ENCODE measurements at places on chromosomes 7 and 10. TPM values are rescaled to one million over a fixed set of nuclear protein-coding genes. Genes with fewer than 3 reads are reported as not detected.

The MUC12 gene
- not detected for total RNA-seq

DNA sequence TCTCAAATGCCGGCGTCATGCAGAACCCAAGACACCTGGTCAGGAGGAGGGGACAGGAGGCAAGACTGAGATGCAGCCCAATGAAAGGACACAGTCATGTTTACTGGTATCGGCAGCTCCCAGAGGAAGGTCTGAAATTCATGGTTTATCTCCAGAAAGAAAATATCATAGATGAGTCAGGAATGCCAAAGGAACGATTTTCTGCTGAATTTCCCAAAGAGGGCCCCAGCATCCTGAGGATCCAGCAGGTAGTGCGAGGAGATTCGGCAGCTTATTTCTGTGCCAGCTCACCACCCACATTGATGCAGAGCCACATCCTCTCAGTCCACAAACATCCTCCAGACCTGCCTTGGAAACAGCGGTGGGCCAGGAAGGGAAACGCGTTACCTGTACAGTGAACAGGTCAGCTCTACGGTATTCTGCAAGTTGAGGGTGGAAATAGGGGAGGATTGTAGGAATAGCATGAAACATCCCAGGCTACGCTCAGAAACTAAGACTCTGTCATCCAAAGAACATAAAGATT is 133.1 kb upstream of the PRSS1 start:
- H3K27ac ChIP-seq: no peak overlapping the region
- no peaks in the 10 kb centered on the region for H3K4me1 ChIP-seq
- no peaks in the 10 kb centered on the region for H3K27me3 ChIP-seq
- no peaks in the 10 kb centered on the region for H3K36me3 ChIP-seq
- no peak for DNase-seq

DNA sequence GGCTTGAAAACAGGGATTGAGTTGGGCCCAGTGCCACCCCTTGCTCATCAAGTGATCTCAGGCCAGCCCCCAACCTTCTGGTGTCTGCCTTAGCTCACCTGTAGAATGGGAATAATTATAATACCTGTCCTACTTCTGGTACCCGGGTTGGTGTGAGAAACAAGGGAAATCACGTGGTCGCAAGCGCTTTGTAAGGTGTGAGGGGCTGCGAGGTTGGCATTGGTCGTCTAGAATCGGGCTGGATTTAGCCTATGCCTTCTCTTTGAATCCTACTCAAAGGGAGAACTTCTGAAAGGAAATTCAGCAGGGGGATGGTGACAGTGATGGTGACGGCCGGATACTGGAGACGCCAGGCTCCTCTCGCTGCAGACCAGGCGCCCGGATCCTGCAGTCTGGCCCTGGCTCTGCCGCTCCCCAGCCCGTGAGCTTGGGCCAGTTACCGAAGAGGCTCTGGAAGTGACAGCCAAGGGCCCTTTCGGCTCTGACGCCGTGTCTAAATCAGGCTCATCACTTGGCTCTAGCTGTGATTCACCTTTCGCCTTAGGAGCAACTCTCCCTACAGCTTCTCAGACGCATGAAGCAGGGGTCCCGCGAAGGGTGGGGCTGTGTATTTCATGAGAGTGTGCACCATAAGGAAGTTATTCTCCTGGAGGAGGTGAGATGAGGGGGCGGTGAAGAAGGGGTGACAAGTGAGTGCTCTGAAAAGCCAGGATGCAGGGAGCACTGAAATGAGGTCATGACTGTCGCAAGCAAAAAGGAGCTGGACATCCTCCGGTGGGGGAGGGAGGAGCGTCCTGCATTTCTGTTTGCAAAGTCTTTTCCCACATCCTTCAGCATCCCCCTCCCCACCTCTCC is 4.0 kb upstream of the CREB5 start:
- no peaks in the 10 kb centered on the region for H3K36me3 ChIP-seq
- peaks cover 14% of the 10 kb centered on the region for H3K4me1 ChIP-seq
- peak; percentile 67 for DNase-seq

GRCh38 chr10:71537125-71537524 is 140.4 kb downstream of the CDH23 start:
- H3K27me3 ChIP-seq: no peaks in the 10 kb centered on the region
- no peak overlapping the region for H3K27ac ChIP-seq
- no peak for DNase-seq
- H3K36me3 ChIP-seq: no peaks in the 10 kb centered on the region
- no peak overlapping the region for H3K4me3 ChIP-seq

DNA sequence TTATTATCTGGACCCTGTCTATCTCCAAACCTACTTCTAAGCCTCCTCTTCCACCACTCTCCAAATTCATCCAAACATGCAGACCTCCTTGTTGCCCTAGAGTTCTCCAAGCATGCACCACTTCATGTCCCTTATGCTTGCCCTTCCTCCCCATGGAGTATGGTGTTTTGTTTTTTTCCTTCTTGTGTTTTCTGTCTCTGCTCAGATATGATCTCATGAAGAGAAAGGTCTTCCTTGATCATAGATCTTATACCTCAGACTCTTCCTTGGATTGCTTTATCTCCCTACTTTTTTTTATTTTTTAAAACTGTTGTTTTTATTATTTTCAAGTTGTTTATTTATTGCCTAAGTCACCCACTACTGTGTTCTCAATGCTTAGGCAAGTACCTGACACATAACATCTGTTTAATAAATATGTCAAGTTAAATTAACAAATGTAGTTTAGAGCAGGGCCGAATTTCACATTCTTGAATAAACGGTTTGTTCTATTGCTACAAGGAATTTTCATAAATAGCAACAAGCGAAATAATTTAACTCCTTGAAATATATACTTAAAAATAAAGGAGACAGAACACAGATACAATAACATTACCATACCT is 84.5 kb downstream of the HGF start:
- H3K27me3 ChIP-seq: no peaks in the 10 kb centered on the region
- no peak overlapping the region for H3K4me3 ChIP-seq
- H3K4me1 ChIP-seq: no peaks in the 10 kb centered on the region
- no peak for DNase-seq
- no peaks in the 10 kb centered on the region for H3K36me3 ChIP-seq
- no peak overlapping the region for H3K27ac ChIP-seq

GRCh38 chr10:69655124-69655867 is 25.2 kb downstream of the FAM241B start:
- no peak for DNase-seq
- no peaks in the 10 kb centered on the region for H3K36me3 ChIP-seq
- peaks cover 10% of the 10 kb centered on the region for H3K4me1 ChIP-seq
- no peaks in the 10 kb centered on the region for H3K27me3 ChIP-seq
- no peak overlapping the region for H3K4me3 ChIP-seq

DNA sequence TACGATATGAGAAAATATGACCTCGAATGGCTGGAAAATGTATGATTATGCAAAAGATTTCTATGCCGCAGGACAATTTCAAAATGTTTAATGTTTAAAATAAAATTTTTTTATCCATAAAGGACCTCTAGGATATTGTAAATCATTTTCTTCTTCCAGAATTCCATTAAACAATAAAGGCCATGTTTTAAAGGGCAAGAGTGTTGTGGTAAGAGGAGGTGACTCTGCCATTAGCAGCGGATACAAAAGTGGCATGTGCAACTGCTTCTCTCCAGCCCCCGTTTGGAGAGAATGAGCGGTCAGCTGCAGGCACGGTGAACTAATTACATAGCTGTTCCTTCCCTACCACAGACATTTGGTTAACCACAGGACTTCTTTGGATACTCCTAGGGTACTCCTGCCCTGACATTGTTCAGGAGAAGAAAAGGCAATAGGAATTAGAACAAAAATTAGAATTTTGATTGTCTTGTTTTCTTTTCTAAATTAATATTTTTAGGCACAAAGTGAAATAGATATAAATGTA is 63.8 kb downstream of the HBP1 start:
- no peak for DNase-seq
- H3K27me3 ChIP-seq: no peaks in the 10 kb centered on the region
- H3K27ac ChIP-seq: no peak overlapping the region
- H3K4me3 ChIP-seq: no peak overlapping the region
- H3K4me1 ChIP-seq: peaks cover 10% of the 10 kb centered on the region

The NKX1-2 gene
- total RNA-seq: not detected

The TBC1D12 gene
- 5.1 TPM for total RNA-seq

GRCh38 chr10:80322711-80323110 is 33.3 kb upstream of the MAT1A start:
- H3K4me3 ChIP-seq: no peak overlapping the region
- no peak overlapping the region for H3K27ac ChIP-seq
- no peaks in the 10 kb centered on the region for H3K27me3 ChIP-seq
- no peak for DNase-seq
- H3K4me1 ChIP-seq: no peaks in the 10 kb centered on the region

DNA sequence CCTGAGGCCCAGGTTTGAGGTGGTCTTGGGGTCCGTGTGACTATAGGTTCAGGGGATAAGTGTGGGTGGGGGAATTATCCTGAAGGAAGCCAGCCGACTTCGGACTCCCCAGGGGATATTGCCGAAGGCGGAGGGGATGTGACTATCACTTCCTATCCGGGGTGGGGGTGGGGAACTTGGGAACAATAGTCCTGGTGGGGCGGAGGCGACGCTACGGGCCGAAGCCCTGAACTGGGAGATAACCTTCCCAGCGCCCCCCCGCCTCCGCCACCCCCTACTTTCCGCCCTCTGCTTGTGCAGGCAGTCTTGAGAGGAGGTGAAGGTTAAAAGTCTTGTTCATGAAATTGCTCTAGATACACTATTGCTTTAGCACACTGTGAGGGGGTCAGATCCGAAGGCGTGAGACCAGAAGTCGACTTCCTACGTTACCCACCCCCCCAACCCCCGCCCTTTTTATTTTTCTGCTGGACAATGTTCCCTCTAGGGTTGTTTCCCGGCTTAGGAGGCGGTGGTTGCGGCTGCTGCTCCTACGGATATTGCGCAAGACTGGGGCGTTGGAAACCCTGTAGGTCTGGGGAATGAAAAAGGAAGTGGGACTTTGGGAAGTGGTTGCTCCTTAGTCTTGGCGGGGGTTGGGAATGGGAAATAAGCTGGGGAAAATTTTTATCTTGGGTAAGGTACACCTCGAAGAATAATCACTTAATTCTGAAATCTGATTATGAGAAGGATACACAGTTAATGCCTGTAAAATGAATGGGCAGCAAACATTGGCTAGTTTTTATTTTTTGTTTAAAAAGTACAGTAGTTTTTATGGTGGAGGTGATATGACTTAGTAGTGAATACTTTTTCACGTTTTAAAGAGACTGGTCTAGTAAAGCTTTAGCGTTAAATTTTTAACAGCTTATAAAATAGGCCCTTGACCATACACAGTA is 1.5 kb downstream of the PTPN12 start:
- H3K36me3 ChIP-seq: no peaks in the 10 kb centered on the region
- H3K4me1 ChIP-seq: peaks cover 31% of the 10 kb centered on the region
- peak; percentile 91 for DNase-seq

The HGF gene
- 3.7 TPM for total RNA-seq

DNA sequence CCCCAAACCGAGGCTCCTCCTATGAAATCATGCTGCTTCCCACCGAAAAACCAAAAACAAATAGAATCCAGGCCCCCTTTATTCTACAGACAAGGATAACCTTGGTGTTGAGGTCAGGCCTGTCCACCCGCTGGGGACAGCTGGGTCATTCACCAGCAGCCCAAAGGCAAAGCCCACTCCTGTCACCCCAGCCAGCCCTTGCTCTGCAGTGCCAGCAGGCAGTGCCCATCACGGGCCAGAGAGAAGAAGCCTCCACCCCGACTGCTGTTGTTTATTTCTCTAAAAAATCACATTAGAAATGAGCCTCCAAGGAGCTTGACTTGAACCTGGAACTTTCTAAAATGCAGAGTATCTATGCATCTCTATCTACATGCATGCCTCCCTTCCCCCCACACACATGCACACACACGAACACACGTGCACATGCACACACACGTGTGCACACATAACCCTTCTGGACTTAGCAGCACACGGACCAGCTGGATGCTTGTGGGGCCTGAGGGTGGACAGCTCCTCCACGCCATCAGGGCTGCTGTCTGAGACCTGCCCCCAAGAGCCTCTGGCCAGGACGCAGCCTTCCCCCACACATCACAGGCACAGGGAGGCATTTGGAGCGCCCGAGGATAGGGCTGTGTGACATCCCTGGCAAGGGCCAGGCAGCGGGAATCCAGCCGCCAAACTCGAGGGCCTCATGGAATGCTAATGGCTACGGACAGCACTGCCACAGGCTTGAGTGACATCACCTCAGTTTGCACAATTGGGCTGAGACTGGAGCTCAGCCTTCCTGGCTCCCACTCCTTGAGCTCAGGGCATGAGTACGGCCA is 22.8 kb downstream of the PRKAG2 start:
- no peaks in the 10 kb centered on the region for H3K4me1 ChIP-seq
- H3K4me3 ChIP-seq: no peak overlapping the region
- no peaks in the 10 kb centered on the region for H3K27me3 ChIP-seq
- H3K36me3 ChIP-seq: no peaks in the 10 kb centered on the region
- peak; percentile 75 for DNase-seq

DNA sequence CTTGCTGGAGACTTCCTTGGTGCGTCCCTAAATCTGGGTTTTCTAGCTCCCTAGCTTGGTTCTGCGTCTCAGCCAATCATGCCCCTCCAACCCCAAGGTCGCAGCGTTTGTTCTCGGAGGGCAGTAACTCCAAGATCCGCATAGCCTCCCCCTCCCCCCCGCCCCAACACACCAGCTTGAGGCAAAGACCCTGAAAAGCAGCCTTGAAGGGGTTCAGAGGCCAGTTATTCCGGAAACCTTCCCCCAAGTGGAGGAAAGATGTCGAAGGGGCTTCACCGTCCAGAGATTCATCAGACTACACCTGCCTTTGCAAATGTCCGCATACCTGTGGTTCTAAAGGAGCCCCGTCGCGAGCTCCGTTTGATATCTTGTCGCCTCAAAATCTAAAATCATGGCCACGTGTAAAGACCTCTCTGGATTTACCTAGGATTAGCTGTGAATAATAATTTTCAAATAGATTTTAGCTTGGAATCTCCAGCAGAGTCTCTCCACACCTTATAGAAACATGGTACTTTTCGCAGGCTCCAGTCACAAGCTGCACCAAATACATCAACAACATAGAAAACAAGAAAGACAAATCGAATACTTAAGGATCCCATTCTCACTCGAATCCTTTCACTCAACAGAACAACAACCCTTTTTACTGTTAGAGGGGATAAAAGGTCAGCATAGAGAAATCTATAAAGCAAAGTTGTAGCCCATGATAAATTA is 7.9 kb downstream of the DLX6 start:
- DNase-seq: no peak
- H3K4me1 ChIP-seq: peaks cover 14% of the 10 kb centered on the region
- H3K4me3 ChIP-seq: no peak overlapping the region
- H3K36me3 ChIP-seq: no peaks in the 10 kb centered on the region
- peaks cover 26% of the 10 kb centered on the region for H3K27me3 ChIP-seq

- DNase-seq: no peak
- H3K27me3 ChIP-seq: no peaks in the 10 kb centered on the region
- H3K4me3 ChIP-seq: no peak overlapping the region
- no peak overlapping the region for H3K27ac ChIP-seq
- no peaks in the 10 kb centered on the region for H3K36me3 ChIP-seq
- no peaks in the 10 kb centered on the region for H3K4me1 ChIP-seq
Observed at GRCh38 chr7:77427996-77428603, 12.0 kb upstream of the GSAP start.

The FAM25A gene
- not detected for total RNA-seq

The GGCT gene
- 17.0 TPM for total RNA-seq

All from psoas muscle (tissue), 8 donors.